Stimulated activated CD4-positive, alpha-beta T cell treated with anti-CD3 and anti-CD28 coated beads, Interleukin-4, amount 100 ng/mL, for 4 hours (primary cell): ENCODE measurements at places on chromosomes 12 and 14.

DNA sequence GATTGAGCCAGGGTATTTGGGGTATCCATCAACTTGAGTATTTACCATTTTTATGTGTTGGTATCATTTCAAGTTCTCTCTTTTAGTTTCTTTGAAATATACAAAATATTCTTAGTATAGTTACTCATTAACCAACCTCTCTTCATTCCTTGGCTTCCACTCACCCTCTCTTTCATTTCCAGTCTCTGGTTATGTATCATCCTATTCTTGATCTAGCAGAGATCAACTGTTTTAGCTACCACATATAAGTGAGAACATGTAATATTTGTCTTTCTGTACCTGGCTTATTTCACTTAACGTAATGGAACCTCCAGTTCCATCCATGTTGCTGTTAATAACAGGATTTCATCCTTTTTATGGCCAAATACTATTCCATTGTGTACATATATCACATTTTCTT, 86.9 kb downstream of the DACT1 start:
- no peak for DNase-seq

- no peak for DNase-seq
Measured at GRCh38 chr12:13979772-13980378, 1.5 kb downstream of the GRIN2B start.

DNA sequence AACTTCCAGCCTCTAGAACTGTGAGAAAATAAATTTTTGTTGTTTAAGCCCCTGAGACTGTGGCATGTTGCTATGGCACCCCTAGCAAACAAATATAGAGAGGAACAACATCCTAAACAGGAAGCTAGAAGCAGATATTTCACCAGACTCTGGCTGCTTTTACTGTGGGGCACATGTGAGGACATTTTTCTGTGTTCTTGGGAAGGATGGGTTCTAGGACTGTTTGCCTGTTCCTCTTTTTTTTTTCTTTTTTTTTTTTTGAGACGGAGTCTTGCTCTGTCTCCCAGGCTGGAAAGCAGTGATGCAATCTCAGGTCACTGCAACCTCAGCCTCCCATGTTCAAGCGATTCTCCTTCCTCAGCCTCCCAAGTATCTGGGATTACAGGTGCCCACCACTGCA, 4.2 kb upstream of the HRK start:
- no peak for DNase-seq

DNA sequence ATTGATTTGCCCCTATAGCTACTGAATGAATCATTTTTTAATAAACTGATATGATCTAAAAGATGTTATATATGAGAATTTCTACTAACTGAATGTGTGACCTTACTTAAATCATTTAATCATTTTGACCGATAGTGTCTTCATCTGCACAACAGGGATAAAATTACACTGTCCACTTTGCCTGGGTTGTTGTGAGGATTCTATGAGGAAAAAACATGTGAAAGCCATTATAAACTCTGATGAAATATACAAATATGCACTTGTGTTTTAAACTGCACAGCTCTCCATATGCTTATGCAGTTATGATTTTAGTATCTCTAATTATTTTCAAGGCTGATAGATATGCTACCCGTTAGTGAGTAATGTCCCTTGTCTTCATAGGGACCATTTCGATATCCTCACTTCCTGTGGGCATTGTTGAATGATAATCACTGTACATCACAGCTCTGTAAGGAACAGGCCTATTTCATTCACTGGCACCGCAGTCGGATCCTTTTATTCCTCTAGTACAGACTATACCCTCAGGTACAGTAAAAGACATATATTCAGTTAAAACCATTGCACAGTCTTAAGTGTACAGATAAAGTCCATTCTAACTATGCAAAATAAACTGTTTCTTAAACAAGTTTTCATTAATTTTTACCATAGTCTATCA, 88.7 kb upstream of the RAP1B start:
- DNase-seq = no peak

DNA sequence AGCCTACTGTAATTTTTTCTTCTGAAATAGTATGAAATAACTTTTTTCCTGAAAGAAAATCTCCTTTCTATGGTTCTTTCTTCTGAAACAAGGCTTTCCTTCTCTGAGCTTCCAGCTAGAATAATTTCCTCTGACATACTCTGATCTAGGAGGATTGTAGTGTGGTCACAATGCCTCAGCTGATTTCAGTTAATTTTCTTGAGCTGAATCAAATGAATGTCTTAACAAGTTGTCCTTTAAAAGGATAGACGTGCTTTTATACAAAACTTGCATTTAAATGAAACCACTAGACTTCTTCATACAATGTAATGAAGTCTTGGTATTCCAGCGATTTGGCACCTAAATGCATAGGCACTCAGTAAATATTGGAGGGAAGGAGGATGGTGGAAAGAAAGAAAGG, 94.4 kb downstream of the BICD1 start:
- no peak for DNase-seq

GRCh38 chr12:109264943-109265650, 44.0 kb downstream of the FOXN4 start:
- DNase-seq = no peak

GRCh38 chr14:91647856-91648255, 84.0 kb downstream of the CATSPERB start:
- DNase-seq = no peak

GRCh38 chr14:25308244-25308643, 258.3 kb upstream of the STXBP6 start:
- no peak for DNase-seq

DNA sequence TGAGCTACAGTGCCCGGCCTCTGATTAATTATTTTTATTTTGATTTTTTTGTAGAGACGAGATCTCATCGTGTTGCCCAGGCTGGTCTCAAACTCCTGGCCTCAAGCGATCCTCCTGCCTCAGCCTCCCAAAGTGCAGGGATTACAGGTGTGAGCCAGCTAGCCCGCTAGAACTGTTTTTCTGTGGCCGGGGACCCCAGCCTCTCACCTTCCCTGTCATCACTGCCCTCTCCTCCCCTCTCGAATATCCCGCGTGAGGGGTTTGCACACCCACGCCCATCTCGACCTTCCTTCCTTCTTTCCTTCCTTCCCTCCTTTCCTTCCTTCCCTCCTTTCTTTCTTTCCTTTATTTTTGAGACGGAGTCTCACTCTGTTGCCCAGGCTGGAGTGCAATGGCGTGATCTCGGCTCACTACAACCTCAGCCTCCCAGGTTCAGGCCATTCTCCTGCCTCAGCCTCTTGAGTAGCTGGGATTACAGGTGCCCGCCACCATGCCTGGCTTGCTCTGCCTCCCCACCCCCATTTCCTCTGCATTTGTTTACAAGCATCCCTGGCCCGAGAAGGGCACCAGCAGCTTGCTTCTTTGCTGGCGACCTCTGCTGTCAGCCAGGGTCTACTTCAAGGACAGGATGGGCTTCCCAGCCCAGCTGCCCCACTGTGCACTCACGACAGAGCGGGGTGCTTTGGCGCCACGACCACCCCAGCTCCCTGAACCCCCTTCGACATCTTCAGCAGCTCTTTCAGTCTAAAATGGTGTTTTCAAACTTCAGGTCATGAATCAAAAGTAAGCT, 4.3 kb upstream of the TRAF3 start:
- no peak for DNase-seq

DNA sequence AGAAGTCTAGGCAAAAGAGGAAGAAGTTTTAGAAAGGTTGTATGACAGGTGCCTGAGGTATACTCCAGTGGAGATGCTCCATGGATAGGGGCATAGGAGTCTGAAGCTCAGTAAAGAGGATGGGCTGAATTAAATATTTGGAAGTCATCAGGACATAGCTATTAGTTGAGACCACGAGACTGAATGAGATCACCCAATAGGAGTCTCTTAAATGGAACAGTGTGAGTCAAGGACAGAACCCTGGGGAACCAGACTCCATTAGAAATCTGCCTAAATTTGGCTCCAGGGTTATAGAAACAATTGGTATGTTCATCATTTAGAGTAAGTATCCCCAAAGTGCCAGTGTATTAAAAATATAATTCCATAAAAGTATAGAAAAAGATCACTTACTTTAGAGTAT, 172.6 kb downstream of the PRKCH start:
- no peak for DNase-seq

GRCh38 chr12:13104409-13104808, 942 bp upstream of the GSG1 start:
- no peak for DNase-seq

- peak; percentile 73 for DNase-seq
Measured at GRCh38 chr14:77024171-77024691, 4.3 kb downstream of the IRF2BPL start.

DNA sequence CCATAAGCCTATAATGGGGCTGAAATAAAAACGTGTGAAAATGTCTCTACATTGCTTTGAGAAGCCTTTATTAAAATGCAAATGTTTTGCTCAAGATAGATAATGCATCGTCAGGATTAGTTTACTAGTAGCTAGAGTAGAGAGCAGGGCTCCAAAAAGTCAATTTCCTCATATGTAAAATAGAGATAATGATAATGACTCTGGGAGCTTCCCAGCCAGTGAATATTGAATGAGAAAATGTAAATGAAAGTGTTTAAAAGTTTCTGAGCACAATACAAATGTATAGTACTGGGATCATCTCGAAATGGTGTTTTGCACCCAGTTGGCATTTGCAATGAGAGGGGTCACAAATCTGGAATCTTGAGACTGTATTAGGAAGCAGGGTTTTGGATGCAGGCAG, 135.3 kb downstream of the OTOGL start:
- DNase-seq = no peak

GRCh38 chr12:95131589-95132340, 58.3 kb upstream of the NR2C1 start:
- DNase-seq = no peak

GRCh38 chr12:130429656-130430505, 92.2 kb downstream of the PIWIL1 start:
- no peak for DNase-seq

- DNase-seq = no peak
Measured at GRCh38 chr12:118315821-118316220, 56.9 kb downstream of the TAOK3 start.

- peak; percentile 62 for DNase-seq
Measured at GRCh38 chr14:22099942-22100763, 426.5 kb upstream of the OR4E1 start.

- DNase-seq = peak; percentile 4
Measured at GRCh38 chr14:54435500-54435981, 5.6 kb downstream of the CNIH1 start.

GRCh38 chr12:75751769-75752471, 240.5 kb upstream of the KRR1 start:
- DNase-seq = no peak

DNA sequence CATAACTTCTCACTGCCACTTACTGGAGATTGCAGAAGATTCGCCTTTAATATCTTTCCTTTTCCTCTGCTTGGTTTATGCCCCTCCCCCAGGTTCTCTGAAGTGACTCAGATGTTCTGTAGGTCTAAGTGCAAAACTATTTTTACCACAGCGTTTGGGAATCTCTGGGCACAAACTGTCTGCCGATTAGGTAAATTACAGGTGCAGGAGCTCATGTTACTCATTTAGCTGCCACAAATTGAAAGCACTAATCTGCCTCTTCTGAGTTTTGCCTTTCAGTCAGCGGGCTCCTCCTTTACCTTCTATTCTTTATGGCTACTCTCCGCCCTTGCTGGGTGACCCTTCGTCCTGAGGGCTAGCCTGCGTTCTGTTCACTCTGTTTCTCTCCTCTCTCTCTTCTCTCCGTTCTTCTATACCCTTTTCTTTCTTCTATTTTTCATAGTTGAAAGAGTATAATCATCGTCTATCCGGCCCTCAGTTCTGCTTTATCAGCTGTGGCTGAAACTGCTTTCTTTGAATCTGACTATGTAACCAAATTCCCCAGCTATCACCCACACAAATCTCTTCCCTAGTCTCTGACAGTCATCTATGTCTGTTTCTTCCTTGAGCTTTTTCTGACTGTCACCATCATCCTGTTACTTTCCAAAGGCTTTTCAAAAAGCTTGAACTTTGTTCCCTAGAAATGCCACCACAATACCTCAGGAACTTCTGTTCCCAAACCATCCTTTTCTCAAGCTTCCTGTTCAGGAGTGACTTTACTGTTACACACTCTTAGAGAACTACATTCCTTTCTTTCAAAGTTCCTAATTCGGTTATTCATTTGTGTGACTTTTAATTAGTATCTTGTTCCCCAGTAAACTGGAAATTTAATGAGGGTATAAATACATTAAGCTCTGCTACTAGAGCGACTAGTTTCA, 4.3 kb upstream of the MYF6 start:
- no peak for DNase-seq

DNA sequence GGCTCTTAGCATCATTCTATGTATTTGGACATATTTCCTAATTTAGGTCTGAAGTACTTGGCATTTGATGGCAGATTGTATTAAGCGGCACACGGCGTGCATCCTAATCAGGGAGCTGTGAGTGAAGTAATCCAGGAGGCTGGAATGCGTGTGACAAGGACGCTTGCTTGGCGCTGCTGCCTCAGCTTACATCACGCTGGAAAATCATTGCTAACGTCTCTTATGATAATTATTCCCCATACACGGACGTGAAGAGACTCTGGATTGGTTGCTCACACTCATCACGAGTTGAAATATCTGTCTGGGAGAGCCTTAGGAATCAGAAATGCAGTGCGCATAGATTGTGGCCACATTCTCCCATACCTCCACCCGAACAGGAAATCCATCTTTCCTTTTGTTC, 85.3 kb downstream of the FBXW8 start:
- DNase-seq = no peak

DNA sequence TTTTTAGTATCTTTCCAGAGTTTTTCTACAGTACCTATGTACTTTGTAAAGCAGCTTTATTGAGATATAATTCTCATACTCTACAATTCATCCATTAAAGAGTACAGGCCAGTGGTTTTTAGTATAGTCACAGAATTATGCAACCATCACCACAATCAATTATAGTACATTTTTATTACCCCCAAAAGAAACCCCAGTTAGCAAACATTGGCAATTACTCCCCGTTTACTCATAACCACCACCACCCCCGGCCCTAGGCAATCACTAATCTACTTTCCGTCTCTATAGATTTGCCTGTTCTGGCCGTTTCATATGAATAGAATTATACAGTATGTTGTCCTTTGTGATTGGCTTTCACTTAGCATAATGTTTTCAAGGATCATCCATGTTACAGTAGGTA, 119.8 kb downstream of the KICS2 start:
- DNase-seq = no peak

- no peak for DNase-seq
Measured at GRCh38 chr12:104672501-104673265, 215.9 kb downstream of the CHST11 start.

DNA sequence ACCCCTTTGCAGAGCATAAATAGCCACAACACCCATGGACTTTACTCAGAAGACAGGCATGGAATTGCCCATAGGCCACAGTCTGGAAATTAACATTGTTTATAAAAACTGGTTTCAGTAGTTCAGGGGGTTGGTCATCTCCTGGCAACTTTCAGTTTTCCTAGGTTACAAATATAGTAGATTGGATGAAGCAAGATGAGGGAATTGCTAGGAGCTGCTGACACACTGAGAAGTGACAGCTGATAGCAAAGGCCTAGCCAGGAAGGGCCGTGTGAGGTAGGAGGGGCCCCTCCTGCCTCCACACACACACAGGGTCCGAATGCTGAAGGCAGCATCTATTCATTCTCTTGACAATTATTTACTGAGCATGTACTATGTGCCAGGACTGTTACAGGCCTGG, 8.3 kb downstream of the GALNT16 start:
- no peak for DNase-seq

- DNase-seq = no peak
Measured at GRCh38 chr14:105475269-105476096, 862 bp downstream of the CRIP2 start.
